ENCODE measurements at places on chromosomes 3 and 15.

DNA sequence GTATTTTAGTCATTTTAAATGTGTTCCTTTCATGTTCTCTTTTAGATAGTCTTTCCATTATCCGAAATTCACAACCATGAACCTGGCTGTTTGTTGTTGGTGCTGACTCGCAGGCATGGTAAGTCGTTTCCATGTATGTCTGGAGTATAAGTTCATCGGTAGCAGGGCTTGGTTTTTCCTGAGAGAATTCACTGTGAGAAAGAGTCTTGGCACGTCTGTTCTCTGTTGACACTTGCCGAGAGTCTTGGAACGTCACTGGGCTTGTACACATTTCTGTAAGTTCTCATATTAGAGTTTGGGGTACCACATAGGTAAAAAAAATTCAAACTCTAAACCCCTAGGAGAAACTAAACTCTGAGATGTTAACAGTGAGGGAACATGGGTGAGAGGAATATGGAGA is 29.4 kb upstream of the EIF4A2 start:
- no peak for DNase-seq

DNA sequence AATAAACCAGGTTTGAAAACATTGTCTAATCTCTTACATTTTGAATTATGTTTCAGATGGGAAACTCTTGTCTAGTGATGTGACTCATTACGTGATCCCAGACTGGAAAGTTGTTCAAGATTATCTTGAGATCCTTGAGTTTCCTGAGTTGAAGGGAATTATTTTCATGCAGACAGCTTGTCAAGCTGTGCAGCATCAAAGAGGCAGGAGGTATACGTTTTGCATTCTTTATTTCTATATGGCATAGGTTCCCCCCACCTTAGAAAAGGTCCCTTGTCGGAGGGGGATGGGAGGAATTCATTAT is 1.5 kb downstream of the DIS3L start:
- DNase-seq = peak; percentile 9

- DNase-seq = peak; percentile 74
These were observed 61.6 kb downstream of the TPRG1 start for GRCh38 chr3:189233225-189233858.

DNA sequence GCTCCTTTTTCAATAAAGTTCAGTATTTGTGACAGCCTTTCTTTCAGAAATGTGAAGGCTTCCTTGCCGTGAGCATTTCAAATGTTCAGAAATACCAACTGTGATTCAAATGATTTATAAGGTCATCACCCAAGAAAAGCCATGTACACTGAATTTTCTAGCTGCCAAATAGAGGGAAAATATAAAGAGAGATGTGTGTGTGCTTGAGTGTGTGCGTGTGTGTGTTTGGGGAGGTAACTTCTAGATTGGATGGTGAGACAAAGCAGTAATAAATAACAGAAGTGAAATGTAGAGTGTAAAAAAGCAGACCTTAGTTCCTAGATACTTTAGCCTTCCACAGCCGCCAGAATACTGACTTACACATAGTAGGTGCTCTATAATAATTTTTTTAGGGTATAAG is 577.4 kb downstream of the TBL1XR1 start:
- DNase-seq = no peak

GRCh38 chr3:71785532-71786216 is 726 bp upstream of the PROK2 start:
- DNase-seq = no peak

- no peak for DNase-seq
These were observed 488 bp upstream of the IL17RD start for GRCh38 chr3:57165641-57166040.

DNA sequence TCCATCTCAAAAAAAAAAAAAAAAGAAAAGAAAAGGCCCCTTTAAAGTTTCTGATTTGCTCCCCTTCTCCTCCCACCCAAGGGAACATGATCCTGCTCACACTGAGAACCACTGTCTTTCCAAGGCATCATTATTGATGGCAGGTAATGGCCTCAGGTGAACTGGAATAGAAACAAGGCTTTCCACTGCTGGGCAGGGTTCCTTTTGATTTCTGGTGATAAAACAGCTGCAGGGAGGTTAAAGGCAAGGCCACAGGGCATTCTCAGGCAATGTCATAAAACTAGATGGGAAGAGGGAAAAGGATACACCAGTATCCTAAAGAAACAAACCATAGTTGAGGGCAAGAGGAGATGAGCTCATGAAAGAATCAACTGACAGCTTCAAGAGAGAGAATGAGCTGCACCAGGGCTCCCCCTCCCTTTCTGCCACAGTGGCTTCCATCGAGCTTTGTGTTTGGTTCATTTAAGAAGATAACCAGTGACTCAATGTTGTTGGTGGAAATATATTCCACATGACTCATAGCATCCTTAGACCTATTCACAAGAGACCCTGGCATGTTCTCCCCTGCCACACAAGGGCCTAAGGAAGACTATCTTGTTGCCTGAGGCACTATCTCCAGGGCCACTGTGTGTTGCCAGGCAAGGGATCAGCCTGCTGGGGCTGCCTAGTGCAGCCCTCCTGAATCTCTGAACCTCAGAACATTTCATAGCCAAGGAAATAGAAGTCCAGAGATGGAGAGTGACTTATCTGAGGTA is 86.4 kb downstream of the WDR76 start:
- peak; percentile 92 for DNase-seq

DNA sequence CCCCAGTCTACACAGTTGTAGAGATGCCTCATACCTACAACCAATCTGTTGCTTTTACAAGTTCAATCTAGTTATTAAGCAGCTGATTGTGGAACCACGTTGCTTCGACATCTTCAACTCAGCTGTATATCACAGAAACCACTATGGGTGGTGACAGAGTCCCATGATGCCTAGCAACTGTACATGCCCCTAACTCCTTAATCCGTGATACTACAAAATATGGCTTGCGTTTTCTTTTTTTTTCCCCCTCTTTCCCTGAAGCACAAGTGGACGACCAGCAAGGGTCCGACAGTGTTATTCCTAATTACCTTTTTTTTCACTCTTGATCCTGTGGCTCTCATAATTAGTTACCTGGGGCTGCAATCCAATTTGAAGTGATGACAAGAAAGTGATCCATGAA is 478.6 kb downstream of the FOXP1 start:
- no peak for DNase-seq

GRCh38 chr3:183313351-183313750 is 60.3 kb downstream of the B3GNT5 start:
- no peak for DNase-seq

- peak; percentile 40 for DNase-seq
These were observed 74.2 kb downstream of the SNTN start for GRCh38 chr3:63726656-63727055.

DNA sequence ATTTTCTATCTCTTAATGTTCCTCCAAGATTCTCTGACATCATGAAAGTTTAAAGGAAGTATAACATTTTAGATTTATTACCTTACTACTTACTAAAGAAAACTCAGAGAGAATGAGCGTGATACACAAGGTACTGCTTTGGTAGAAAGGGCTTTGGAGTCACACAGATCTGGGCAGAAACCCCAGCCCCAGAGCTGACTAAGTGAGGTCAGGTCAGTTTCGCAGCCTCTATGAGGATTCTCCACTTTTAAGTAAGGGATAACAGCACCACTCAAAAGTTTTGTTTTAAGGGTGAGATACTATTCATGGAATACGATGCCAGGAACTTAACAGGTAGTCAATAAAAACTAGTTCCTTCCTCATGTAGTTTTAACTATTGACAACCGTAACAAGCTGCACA is 76.1 kb downstream of the CLDN11 start:
- DNase-seq = peak; percentile 41

DNA sequence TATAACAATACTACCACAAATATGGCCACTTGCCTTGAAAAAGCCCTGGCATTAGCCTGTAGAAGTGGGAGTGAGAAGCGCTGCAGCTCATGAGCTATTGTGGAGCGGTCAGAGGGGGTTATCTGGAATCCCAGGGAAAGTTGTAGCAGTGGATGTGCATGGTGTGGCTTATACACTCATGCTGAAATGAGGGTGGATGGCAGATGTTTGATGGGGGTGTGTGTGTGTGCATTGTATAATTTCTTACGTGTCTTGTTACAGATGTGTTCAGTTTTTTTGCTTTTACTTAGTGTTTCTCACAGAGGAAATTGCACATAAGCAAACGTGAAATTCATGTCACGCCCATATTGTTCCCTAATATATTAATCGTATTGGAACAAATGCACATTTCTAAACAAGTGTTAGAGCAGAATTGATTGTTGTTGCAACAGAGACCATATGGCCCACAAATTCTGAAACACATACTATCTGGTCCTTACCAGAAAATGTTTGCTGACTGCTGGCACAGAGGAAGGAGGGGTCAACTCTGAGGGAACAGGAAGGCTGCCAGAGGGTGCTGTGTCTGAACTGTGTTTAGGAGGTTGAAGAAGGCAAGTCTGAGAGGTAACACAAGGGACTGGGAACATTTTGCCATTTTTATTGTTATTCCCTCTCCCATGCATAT is 200.0 kb upstream of the CFAP20DC start:
- DNase-seq = peak; percentile 17

GRCh38 chr3:194664857-194665256 is 7.1 kb downstream of the LSG1 start:
- no peak for DNase-seq

DNA sequence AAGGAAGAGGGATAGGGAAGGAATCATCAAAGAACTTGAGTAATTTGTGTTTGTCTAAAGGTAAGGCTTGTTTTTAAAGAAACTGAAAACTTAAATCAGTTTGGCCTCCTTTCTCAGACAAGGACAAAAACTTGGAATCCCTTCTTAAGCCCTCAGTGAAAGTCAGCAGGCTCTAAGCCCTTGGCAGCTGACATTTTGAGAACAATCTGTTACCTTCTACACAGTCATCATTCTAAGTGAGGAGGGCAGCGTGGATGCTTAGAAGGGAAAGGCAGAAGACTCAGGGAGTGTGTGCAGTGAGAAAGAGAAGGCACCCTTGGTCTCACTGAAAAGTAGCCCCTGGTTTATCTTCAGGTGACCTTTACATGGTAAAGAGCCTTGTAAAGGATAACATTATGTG is 10.8 kb downstream of the HSPBAP1 start:
- DNase-seq = no peak

GRCh38 chr3:122646146-122646988 is 34.3 kb upstream of the PARP14 start:
- peak; percentile 18 for DNase-seq

GRCh38 chr15:60824196-60824595 is 345.3 kb upstream of the ICE2 start:
- DNase-seq = no peak

DNA sequence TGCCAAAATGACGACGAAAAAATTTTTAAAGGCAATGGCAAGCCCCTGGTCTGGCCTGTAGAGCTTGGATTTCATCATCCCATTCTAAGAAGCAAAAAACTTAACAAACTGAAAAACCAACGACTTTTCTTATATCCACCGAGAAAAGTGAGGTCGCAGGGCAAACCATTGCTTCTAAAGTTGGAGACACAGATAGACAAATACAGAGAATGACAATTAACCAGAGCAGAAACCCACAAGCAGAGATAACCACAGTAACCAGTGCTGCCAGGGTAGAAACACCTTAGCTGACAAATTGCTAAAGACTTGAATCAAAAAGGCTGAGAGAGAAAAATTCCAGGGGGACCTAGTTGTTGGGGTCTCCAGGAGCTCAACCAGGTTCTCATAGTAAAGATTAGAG is 386.5 kb upstream of the SGO1 start:
- DNase-seq = no peak

DNA sequence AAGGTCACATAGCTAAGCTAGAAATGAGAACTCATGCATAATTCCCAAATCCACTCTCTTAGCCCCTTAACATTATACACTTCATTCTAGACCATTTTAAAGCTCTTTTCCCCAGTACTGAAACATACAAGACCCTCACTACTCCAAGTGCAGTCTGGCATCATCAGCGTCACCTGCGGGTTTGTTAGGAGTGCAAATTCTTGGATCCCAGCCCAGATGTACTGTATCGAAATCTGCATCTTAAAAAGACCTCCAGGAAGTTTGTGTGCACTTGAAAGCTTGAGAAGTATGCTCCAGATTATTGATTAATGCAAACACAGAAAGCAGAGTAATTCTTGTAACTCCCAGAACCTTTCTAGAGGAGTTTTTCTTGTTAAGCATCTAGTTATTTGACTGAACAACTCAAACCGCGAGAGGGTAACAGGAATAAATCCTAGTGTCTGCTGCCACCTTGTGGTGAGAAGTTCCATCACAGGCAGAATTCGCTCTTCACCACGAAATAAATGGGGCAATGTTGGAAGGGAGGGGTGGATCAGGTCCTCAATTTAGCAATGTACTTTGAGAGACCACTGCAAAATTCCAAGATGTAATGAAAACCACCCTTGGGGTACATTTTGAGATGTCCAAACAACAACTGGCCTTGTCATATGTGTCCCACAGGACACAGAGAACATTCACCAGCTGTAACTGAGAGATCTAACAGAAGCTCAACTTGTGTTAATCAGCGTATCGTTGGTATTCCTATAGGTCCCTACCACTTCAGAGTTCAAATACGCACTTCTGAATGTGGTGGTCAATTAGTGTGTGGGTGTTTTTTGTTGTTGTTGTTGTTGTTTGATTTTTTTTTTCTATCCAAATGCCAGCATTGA is 583 bp upstream of the C3orf49 start:
- DNase-seq = peak; percentile 74

GRCh38 chr3:156675830-156676767 is 1.7 kb downstream of the TIPARP start:
- peak; percentile 86 for DNase-seq

- DNase-seq = no peak
These were observed 17.3 kb downstream of the ZDHHC19 start for GRCh38 chr3:196193736-196194541.

DNA sequence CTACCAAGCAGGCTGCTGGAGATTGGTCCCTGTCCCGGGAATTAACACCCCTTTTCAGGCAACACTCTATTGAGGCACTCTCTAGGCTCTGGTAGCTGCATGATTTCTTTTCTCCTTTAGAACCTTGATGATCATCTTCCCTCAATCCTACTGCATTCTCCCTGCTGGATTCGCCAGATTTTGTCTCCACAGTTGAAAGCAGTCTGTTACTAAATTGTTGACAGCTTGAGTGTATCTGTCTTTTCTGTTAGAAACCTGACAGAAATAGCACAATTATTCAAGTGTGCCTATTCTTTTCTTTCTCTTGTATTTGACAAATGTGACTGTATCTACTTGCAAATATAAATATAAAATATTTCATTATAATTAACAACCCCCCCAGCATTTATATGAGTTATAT is 830.8 kb upstream of the CADM2 start:
- no peak for DNase-seq

DNA sequence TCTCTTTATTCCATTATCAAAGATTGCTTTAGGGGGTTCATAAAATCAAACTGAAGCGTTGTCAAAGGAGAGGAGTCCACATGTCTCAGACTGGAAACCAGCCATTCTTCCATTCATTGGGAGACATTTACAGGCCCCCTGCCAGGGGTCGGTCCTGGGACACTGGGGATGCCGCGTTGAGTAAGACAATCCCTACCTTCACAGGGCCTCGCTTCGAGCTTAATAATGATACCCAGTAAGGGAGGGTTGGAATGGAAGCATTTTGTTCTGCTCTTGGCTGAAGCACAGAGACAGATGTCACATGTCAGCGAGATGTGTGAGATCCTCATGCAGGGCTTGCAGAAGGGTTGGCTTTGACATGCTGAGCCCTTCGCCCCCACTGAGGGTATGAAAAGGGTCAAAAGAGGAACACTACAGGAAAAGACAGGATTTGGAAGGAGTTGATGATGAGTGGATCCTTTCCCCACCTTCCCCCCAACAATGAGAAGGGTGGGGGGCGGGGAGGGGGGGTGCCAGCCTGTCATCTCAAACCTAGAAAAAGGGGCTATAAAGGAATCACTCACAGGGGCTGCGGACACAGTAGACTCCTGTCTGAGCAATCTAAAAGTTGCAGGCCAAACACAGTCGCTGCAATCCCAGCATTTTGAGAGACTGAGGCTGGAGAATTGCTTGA is 25.6 kb upstream of the ARL8B start:
- peak; percentile 3 for DNase-seq

Data from fibroblast of lung (primary cell).